Stimulated activated CD8-positive, alpha-beta memory T cell treated with anti-CD3 and anti-CD28 coated beads, Interleukin-15, amount 100 ng/mL, for 1 hour (primary cell): ENCODE measurements at places on chromosomes 12 and 14.

DNA sequence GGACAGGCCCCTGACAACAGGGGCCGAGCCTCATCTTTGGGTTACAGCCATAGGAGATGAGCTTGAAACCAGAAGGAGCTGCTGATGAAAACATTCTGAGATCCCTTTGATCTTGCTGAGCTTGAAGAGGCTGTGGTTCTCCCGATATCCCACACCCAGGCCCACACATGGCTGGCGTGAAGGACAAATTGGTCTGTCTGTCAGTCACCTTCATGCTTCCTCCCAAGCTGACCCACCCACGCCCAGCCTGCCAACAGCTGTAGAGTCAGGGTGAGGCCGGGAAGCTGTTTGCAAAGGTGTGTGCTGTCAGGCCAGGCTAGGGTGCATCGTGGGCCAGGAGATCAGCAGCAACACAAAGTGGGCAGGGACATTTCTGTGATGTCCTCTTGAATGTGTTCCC, 43.2 kb downstream of the FZD10 start:
- DNase-seq, result no peak

DNA sequence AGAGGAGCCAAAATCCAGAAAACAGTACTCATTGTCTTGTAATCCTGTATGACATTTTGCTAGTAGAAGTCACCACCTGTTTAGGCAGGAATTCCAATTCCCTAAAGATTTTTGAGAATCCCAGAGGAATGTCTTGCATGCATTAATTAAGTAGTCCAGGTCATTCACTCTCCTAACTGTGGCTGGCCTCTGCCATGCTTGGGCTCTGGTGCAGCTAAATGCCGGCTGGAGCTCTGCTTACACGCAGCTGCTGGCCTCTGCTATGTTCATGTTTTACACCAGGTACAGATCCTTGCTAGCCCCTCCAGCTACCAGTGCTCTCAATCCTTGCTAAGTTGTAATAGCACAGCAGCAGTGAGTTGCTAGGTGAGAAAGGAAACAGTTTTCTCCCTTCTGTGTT, 16.3 kb upstream of the HIF1A start:
- DNase-seq, result no peak

DNA sequence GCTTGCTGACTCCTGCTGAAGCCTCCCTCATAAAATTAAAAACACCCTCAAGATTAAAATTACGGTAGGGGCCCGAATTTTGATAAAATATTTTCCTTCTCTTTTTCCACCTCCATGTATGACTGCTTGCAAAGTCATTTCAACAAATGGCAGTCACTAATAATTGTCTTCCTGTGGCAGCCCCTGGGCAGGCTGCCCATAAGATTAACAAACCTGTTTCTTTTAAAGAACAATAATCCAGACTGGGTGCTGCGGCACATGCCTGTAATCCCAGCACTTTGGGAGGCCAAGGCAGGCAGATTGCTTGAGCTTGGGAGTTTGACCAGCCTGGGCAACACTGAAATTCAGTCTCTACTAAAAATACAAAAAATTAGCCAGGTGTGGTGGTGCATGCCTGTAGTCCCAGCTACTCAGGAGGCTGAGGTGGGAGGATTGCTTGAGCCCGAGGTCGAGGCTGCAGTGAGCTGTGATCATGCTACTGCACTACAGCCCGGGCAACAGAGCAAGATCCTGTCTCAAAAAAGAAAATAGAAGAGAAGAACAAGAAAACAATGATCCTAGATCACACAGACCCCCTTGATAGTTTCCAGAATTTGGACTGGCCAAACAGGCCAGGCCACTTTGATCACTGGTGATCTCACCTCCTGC, 8.7 kb downstream of the SAV1 start:
- no peak for DNase-seq

- DNase-seq, result no peak
Measured at GRCh38 chr12:109125791-109126190, 9.4 kb downstream of the ACACB start.

DNA sequence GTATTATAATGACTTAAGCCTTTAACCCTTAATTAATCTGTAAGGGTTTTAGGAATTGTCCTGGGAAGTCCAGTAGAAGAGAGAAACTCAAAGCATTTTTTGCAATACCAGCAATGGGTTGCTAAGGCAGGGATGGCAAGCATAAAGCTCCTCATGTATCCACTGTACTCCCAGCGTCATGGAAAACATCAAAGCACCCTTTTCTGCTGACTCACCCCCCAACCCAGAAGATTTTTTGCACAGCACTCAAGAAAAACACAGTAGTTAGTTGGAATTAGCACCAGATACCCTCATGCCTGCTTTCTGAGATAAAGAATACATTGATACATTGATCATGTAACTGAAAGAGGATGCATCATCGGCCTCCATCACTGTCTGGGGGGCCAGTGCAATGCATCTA, 199.1 kb upstream of the CNOT2 start:
- DNase-seq, result no peak

GRCh38 chr12:51368640-51369517, 22.3 kb downstream of the GALNT6 start:
- peak; percentile 70 for DNase-seq

DNA sequence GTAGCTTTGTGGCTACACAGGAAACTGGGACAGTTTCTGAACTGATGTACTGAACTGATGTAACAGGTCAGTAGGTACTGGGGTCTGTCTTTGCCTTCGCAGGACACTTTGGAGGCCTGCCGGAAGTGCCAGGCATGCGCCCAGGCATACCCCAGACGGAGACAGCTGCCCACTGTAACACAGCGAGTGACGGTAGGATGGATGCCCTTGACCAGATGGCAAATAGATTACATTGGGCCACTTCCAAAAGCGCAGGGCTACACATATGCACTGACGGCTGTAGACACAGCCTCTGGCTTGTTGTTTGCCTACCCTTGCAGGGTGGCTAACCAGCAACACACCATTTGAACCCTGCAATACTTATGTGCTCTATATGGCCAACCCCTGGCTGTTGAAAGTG, 94.1 kb upstream of the TMPO start:
- DNase-seq, result no peak

GRCh38 chr14:64764641-64765520, 60.7 kb downstream of the PLEKHG3 start:
- peak; percentile 27 for DNase-seq

- no peak for DNase-seq
Measured at GRCh38 chr12:77894556-77894955, 63.9 kb downstream of the NAV3 start.

DNA sequence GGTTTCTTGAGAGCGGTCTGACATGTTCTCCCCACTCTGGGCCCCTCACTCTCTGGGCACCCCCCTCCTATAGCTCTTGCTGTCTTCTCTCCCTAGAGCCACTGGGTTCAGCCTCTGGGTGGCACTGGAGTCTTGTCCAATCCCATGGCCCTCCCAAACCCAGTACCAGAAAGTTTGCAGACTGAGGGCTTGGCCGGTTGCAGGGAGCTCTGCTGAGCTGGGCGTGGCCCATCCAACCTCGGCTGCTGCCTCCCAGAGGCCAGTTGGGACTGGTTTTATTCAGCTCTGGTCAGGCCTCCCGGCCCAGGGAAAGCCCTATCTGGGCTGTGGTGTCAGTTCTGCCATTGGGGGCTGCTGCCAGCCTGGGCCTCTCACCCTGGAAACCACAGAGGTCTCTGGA, 37.9 kb downstream of the ISCA2 start:
- DNase-seq, result no peak

GRCh38 chr14:79467835-79468234, 743.5 kb downstream of the DIO2 start:
- no peak for DNase-seq
